ENCODE measurements at places on chromosomes 1 and 21.
A peak's percentile ranks its signal among the peaks of the same experiment; 100 is the strongest.

- no peak for DNase-seq
These were observed 21.4 kb downstream of the PEA15 start for GRCh38 chr1:160226623-160227022.

GRCh38 chr1:88985032-88985431 is 7.4 kb downstream of the KYAT3 start:
- DNase-seq = peak; percentile 74

DNA sequence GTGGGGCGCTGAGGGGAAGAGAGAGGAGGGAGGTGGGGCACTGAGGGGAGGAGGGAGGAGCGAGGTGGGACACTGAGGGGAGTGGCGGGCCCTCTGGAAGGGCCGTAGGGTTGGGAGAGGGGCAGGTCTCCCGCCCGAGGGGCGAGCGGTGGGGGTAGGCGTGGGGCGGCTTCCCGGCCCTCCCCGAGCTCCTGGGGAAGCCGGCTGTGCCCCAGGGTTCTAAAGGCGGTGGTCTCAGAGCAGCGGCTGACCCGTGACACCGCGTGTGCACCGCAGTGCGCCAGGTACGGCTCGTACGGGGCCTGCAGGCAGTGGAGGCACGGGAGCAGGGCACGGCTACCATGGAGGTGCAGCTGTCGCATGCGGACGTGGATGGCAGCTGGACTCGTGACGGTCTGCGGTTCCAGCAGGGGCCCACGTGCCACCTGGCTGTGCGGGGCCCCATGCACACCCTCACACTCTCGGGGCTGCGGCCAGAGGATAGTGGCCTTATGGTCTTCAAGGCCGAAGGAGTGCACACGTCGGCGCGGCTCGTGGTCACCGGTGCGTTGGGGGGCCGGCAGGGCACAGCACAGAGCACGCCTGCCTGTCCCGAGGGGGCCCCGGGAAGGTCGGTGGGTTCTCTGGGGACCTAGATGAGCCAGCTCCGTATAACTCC is 68.5 kb downstream of the OBSCN start:
- DNase-seq = no peak

DNA sequence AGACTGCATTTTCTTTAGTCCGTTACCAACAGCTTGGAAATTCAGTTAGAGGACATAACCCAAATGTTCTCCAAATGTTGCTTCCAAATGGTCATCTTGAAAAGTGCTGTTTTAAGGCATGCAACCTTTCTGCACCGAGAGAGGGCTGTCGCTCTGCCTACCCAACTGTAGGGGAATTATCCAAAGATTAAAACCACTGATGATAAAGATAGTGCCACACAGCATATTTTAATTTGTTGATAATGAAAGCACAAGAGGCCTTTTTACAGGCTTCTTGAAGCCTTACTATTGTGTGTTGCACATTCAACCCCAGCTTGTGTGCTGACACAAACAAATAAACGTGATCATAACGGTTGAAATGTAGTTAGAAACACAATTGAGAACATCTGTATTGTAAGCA is 121.5 kb downstream of the LMO4 start:
- DNase-seq = no peak

GRCh38 chr1:2152954-2153353 is 41.6 kb downstream of the FAAP20 start:
- no peak for DNase-seq

DNA sequence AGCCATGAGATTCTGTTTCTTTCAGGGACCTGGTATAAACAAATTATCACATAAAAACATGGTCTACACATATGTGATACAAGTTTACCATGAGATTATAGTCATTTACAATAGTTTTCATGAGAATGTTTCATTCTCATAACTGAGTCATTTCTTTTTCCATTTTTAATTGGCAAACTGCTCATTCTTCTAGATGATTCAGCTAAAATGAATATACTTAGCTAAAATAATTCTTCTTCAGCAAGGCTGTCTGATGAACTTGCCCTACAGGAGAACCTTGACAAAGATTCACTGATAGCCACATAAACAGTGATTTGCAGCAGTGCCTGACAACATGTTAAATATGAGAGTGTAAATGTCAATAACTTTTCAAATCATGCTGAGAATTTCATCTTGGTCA is 253.2 kb downstream of the FMN2 start:
- no peak for DNase-seq

DNA sequence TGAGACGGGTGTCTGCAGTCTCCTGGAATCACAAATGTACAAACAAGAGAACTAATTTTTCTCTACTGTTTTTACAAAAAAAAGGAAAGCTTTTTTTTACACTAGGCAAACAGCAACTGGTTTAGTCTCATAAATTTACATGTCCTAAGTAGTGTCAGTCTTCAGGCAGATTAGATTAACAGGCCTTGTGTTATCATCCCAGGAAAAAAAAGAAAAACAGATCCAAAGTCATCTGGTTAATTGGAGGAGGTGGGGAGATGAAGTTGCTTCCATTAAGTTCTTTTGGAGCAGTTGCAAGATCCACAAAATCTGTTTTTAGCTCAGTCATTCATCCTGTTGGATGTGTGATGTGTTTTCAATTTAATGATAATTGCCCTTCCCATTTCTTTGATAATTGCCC is 363.5 kb upstream of the ADGRL2 start:
- DNase-seq = no peak

- no peak for DNase-seq
These were observed 99.8 kb upstream of the C1orf105 start for GRCh38 chr1:172320733-172321132.

- no peak for DNase-seq
These were observed 10.9 kb downstream of the AKNAD1 start for GRCh38 chr1:108845991-108846390.

- peak; percentile 62 for DNase-seq
These were observed 13.2 kb downstream of the DISC1 start for GRCh38 chr1:231639819-231640218.

GRCh38 chr1:30904191-30904961 is 4.2 kb downstream of the SDC3 start:
- DNase-seq = no peak

- no peak for DNase-seq
These were observed 2.6 kb downstream of the MARCKSL1 start for GRCh38 chr1:32333251-32333963.

GRCh38 chr1:218344814-218345672 is at the start of gene TGFB2:
TSS of gene TGFB2 (plus strand) at chr1:218345336. CDS start at chr1:218346702, 1,366 bp downstream.
- peak; percentile 84 for DNase-seq

DNA sequence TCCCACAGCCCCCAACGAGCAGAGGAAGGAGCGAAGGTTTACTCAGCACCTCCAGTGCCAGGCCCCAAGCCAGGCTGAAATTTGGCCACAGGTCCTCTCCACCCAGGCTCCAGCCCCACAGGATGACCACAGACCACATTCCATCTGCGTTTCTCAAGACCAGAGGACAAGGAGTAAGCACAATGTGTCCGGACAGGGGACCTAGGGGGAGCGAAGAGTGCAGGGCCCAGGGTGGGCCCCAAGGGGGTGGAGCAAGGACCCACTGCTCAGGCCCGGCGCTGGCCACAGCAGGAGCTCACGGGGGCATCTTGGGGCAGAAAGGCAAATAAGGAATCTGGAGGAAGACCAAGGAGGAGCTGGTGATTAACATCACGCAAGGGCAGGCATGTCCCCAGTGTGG is 100.5 kb downstream of the NPHP4 start:
- peak; percentile 47 for DNase-seq

GRCh38 chr1:168772428-168773060 is 43.5 kb upstream of the DPT start:
- no peak for DNase-seq

GRCh38 chr1:76644139-76644538 is 223.1 kb upstream of the ST6GALNAC5 start:
- no peak for DNase-seq

DNA sequence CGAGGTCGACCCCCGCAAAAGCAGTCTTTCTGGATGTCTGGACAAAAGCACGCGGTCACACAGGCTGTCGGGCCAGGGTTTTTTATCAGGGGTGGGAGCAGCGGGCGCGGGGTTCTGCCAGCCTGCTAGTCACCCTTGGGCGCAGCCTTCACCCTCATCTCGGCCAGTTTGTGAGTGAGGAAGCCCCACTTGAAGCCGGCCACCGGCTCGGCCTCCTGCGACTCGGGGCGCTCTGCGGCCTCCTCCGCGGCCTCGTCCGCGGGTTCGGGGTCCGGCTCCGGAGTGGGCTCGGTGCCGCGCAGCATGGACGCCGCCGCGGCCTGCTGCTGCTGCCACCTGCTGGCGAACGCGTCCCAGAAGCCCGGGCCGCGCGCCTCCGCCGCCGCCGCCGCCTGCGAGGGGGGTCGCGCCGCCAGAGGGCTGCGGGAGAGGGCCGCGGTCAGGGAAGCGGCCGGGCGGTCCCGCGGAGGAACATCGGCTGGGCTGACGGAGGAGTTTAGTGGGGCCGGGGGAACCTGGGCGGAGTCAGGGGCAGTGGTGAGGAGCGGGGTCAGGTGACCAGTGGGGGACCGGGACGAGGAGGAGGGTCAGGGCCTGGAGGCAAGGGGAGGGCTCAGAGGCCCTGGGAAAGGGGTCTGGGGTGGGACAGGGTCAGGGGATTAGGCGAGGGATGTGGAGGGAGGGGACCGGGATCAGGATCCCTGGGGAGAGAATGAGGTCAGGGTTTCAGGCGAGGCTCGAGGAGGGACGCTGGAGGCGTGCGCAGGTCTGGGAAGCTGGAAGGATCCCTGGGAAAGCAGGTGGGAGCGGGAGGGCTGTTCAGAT is 4.5 kb downstream of the C1orf232 start:
- DNase-seq = no peak

DNA sequence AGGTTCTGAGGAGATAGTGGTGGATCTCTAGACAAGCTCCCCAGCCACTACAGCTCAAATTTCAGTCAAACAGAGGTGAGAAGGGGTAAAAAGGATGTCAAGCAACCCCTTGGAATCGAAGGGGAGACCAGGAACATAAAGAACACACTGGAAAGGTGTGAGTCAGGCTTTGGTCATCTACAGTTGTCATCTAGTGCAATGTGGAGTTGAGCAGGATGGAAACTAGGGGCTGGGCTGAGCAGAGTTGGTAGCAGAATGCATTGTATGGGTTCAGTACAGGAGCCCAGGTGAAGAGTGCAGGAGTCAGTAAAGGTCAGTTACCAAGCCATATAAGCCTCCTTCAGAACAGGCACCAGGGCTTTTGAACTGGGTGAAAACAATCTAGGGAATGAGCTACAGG is 52.7 kb upstream of the VAV3 start:
- DNase-seq = no peak

DNA sequence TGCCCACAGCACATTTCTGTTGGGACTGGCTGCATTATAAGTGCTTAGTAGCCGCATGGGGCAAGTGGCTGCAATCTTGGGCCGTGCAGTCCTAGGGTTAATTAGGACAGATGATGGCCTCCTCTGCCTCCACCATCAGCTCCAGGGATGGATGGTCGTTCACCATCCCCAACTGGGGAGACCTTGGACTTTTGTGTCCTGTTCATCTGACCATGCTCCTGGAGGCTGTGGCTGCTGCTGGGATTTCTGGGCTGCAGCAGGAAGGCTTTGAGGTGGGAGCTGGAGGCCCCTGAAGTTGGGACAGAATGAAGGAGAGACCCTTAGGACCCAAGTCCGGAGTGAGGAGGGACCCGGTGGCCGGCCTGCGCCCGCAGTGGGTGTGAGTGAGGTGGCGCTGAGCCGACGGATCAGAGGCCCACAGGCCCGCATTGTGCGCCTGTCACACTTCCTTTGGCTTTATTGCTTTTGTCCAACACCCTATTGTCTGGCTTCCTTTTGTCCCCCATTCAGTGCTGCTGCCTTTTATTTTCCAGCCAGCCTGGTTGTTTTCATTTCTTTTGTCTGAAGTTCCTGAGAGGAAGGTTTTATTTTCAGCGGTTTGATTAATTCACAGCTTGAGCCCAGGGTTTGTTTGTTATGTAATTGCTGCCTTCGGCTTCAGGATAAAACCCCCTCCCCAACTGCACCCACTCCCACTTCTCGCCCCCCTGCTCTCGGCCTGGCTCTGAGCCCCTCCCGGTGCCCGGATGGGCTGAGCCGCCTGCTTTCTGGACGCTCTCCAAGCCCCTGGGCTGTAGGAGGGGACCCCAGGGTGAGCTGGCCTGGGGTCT is 35.6 kb downstream of the SOX13 start:
- DNase-seq = no peak

DNA sequence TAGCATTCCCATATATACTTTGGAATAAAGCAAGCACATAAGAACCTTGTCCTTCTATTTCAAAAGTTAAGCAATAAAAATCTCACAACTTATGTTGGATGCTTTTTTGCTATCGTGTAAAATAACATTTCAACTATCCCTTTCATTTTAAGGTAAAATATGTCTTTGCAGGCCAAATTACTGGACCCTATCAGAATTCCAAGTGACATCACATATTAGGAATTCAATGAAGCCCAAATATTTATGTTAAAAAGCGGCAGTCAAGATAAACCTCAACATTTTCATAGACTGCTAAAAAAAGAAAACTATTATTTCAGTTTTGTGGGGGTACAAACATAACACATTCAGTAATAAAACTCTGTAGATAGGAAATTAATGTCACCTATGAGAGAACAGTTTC is 252.0 kb downstream of the KCTD3 start:
- DNase-seq = no peak
